Posterior vena cava (tissue), 2 donors: ENCODE measurements at places on chromosomes 1 and 21. TPM values are rescaled to one million over a fixed set of nuclear protein-coding genes. Genes with fewer than 3 reads are reported as not detected.

The ETV3L gene
- not detected for total RNA-seq

The LIN28A gene
- total RNA-seq: not detected

The LYPLAL1 gene
- total RNA-seq: 56.3 TPM

The CLEC20A gene
- total RNA-seq: not detected

GRCh38 chr1:94667818-94668217 is 126.3 kb upstream of the F3 start:
- DNase-seq: no peak

- DNase-seq: peak; percentile 15
These were observed 229.5 kb upstream of the VAMP3 start for GRCh38 chr1:7541629-7542028.

DNA sequence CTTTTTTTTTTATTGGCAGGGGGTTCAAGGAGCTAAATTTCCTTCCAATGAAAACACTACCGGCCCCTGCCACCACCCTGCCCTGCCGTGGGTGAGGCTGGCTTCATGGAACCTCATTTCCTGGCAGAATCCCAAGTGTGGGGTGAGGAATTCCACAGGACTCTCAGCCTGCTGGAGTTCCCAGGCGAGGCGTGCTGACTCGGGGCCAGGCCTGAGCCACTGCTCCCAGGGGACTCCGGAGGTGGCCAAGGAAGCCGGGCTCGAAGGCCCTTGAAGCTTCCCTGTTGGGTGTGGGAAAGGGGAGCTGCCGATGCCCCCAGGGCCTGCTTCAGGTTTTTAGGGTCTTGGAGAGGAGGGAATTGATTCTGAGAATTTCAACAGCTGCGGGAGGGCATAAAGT is 95.3 kb upstream of the ACTRT2 start:
- DNase-seq: no peak

- DNase-seq: no peak
These were observed 37.2 kb upstream of the TNFRSF1B start for GRCh38 chr1:12129624-12130023.

DNA sequence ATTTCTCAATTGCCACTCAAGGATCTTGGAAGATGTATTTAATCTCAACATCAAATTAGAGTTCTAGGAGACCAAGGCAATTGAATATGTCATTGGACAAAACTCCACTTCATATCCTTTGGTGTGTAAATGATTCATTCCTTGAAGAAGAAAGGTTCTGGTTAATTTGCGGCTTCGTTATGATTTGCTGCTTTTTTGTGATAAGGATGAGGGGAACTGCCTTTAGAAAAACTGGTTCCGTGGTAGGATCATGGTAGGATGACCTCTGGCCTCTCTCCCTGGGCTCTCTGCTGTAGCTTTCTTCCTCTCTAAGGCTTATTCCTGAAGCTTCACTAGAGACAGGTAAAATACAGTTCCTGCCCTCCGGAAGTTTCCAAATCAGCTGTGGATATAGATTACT is 51.5 kb upstream of the ERRFI1 start:
- DNase-seq: no peak

DNA sequence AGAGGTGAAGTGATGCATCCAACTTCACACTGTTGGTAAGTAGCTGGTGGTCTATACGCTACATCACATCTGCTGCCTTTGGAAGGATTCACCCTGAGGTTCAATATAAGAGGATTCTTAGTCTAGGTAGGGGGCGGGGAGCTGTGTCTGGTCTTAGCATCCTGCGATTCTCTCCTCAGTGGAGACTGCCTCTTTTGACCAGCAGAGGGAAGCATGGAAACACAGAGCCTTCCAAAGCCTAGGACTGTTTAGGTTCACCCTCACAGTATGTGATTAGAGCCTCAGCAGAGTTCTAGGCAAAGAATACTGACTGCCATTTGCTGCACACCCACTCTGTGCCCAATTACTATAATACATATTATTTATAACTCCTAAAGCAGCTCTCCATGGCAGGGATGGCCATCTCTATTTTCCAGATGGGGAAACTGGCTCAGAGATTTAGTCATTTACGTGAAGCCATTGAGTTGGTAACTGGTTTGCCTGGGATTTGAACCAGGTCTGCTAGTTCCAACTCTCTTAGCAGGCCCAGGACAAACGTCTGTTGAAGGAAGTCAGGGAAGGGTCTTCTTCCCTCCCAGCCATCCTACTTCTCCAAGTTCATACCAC is 28.9 kb upstream of the EFCAB14 start:
- DNase-seq: no peak

DNA sequence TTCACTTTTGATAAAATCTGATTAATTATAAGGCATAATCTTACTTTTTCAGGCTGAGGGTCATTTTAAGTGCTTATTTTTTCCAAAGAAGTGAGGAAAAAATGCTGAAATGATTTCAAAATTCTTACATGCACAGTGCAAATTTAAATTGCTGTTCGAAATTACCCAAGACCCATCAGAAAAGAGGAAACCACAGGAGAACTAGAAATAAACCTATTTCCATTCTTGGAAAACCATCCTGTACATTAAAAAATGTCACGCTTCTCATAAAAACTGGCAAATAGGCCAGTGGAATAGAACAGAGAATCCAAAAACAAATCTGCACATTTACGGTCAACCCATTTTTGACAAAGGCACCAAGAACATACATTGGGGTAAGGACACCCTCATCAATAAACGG is 414.9 kb downstream of the SMYD3 start:
- DNase-seq: no peak

- DNase-seq: no peak
These were observed 45.3 kb upstream of the RGS1 start for GRCh38 chr1:192530254-192530653.

GRCh38 chr21:36722370-36723368 is 23.8 kb downstream of the SIM2 start:
- DNase-seq: peak; percentile 63

GRCh38 chr1:1156140-1157032 is 17.3 kb upstream of the TTLL10 start:
- no peak for DNase-seq

- no peak for DNase-seq
These were observed 438.0 kb upstream of the VAMP3 start for GRCh38 chr1:7333094-7333493.

- no peak for DNase-seq
These were observed 366.1 kb upstream of the DUSP10 start for GRCh38 chr1:222107975-222108374.

GRCh38 chr1:21579791-21580190 is 70.6 kb downstream of the ALPL start:
- no peak for DNase-seq
